MG63 (cell line): ENCODE measurements at places on chromosomes 7 and 10.

- no peak for DNase-seq
These were observed 221.4 kb downstream of the MTERF1 start for GRCh38 chr7:91659096-91659495.

GRCh38 chr7:42233695-42234331 lies 3.2 kb downstream of the GLI3 start:
- DNase-seq: no peak

DNA sequence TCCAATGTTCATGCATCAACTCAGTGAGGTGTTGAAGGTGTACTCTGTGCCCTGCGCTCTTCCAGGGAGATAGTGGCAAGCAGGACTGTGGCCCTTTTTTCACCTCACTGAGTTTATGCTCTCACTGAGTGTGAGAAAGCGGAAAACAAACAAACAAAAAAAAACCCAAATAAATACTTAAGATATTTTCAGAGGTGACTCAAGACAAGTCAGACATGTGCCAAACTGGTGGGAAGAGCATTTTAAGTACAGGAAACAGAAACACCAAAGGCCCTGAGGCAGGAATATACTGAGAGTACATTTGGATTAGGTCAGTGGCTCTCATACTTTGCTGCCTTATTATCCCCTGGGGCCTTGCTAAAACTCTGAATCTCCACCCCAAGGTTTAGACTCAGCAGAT lies 111.9 kb upstream of the IGFBP3 start:
- peak; percentile 43 for DNase-seq

DNA sequence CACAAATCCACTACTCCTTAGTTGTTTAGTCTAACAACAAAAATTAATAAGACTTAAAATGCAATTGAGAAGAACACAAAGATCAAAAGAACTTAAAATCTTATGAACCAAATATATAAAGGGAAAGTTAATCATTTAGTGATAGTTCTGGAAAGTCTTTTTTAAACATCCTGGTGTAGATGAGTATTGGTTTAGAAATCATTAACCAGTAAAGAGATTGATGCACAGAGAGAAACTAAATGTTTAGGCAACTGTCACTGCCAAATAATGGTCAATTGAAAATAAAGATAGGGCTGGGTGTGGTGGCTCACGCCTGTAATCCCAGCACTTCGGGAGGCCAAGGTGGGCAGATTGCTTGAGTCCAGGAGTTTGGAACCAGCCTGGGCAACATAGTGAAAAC lies 44.9 kb downstream of the SP8 start:
- DNase-seq: no peak

GRCh38 chr7:136324073-136324704 lies 347.0 kb upstream of the MTPN start:
- DNase-seq: no peak

- no peak for DNase-seq
These were observed 10.8 kb upstream of the PVRIG start for GRCh38 chr7:100208911-100209408.

- DNase-seq: no peak
These were observed 132.0 kb downstream of the RPS24 start for GRCh38 chr10:78165617-78166016.

DNA sequence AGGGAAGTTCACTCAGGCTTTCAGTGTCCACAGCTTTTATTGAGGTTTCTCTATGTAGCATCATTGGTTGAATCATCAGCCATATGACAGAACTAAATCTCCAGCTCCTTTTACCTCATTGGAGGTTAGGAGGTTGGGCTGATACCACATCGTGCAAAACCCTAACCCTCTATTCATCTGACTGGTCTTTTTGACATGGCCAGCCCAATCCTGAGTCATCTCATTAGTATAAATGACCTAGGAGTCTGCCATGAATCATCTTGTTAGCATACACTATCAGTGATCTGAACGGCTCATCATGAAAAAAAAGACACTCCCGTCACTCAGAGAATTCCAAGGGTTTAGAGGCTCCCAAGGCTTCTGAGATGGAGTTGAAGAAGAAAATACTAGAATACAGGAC lies 669.8 kb upstream of the POT1 start:
- DNase-seq: no peak

- DNase-seq: no peak
These were observed 123.6 kb downstream of the CLEC2L start for GRCh38 chr7:139647085-139647484.

DNA sequence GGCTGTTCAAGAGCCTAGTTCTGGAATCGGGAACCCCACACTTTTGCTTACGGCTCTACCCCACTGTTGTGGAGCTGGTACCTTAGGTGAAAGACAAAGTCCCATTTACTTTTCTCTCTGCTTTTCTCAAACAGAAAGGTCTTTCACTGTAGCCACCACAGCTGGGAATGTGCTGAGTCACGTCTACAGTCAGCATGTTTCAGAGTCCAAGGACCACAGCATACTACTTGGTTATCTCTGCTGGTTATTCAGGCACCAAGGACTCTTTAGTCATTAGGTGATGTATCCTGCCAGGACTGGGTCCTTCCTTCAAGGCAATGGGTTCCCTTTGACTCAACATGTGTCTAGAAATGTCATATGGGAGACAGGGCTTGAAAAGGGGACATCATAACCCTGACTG lies 266.8 kb upstream of the STEAP1 start:
- DNase-seq: peak; percentile 24

DNA sequence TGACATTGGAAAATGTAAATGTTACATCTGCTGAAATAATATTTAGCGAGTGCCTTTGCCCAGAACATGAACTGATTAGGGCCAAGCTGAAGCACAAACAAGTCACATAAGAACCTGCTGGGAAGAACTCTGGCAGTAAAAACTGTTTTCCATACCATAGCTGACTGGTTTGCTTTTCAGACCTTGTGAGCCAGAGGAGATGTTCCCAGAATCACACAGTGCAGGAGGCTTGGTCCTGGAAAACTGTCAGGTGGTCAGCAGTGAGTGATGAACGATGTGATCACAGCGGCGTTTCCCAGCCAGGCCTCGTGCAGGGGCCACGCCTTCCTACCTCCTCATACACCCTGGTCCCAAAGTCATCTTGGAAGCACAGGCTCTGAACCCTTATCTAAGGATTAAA lies 164.2 kb upstream of the EEPD1 start:
- no peak for DNase-seq

DNA sequence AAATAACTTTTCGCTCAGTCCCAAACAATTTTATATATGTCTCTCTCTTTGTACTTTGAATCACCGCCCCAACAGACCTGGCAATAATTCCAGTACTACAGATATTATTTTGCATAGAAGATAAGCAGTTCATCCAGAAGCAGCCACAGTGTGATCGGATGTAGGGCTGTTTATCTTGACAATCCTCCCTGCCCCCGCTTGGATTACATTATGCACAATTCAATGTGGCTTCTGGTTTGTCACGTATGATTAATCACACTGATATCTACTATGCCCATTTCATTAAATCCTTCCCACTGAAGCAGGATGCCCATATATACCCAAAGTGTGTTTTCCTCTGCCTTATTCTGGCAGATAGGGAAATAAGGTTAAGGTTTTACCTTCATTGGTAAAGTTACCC lies 115.2 kb downstream of the PDE1C start:
- DNase-seq: no peak

GRCh38 chr10:75432176-75432575 lies 752 bp downstream of the LRMDA start:
- no peak for DNase-seq

DNA sequence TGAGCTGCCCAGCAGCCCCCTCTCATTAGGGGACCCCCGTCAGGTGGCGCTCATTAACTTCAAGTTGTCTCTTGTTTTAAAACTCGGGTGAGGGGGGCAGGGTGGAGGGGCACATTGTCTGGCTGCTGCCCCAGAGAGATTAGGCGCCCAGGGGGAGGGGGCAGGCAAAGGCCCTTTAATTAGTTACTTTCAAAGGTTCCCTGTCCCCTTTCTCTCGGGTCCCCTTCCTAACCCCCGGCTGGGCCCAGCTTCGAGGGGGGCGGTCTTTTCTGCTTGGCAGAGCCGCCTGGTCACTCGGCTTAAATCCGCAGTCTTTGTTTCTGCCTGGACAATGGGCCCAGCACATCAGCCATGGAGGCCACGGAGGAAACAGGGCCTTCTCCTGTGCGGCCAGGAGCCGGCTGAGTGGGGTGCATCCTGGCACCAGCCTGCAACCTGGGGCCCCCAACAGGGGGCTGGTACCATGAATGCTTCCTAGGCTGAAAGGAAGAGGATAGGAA lies 38.9 kb upstream of the SLF2 start:
- DNase-seq: no peak
